GM20000 (cell line): ENCODE measurements at places on chromosomes 11 and 22.

- no peak for DNase-seq
Observed at GRCh38 chr11:111399187-111400031, 20.3 kb upstream of the POU2AF1 start.

DNA sequence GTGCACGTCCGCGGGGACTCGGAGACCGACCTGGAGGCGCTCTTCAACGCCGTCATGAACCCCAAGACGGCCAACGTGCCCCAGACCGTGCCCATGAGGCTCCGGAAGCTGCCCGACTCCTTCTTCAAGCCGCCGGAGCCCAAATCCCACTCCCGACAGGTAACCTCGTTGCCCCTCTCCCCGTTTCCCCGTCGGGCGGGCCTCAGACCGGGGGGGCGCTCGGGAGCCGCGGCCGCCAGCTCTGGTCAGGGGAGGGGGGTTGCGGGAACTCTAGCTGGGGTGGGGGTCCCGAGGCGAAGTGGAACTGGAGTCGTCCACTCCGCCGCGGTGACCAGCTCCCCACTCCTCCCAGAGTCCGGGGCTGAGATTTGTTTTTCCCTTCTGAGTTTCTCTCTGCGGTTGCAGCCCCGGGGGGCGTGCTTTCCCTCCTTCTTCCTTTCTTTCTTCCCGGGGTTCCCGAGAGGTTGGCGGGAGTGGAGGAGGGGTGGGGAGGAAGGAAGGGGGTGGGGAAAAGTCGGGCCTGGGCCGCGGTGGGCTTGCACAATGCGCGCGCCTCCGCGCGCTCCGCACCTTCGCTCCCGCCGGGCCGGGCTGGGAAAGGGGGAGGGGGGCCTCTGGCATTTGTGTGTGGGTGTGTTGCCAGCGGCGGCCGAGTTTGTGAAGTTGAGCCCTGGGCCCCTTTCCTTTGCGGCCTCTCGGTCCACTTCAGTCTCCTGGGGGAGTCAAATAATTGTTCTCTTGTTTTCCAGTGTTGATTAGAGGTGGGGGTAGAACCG lies 952 bp downstream of the YAP1 start:
- DNase-seq, result peak; percentile 58

DNA sequence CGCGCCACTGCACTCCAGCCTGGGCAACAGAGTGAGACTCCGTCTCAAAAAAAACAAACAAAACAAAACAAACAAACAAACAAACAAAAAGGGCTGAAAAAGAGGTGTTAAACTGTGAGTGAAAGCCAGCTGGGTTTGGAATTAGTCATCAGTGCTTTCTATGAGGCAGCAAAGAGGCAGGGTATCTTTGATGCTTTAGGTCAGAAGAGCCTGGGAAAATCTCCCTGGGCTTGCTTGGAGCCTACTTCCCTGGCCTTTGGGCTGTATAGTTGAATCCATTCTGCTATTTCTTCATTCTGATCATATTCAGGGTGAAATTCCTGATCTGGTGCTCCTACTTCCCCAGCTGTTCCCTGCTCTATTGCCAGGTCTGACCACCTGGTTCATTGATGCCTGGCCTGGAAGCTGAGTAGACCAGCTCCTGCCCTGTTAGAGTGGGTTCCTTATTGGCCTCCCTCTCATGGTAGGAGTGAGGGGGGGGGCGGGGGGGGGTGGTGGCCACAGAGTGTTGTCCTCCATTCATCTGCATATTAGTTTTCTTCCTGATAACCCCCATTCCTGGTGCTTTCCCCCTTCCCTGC lies 65.6 kb downstream of the INSC start:
- DNase-seq, result no peak

- DNase-seq, result no peak
Observed at GRCh38 chr22:32325811-32326237, 31.8 kb upstream of the RFPL3 start.

DNA sequence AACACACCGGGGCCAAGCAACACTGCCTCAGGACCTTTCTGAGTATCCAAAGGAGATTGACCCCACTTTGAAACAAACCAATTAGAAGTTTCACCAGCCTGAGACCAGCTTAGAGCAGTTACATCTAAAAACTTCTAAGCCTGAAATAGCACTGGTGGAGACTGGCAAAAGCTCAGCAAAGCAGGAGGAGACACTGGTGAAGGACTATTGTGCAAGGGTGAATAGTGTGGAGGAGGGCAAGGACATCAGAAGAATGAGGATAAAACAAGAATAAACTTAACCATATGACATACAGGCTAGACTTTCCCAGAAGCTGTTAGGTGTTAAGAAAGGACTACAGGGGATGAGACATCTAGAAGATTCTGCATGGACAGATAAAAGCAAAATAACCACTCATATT lies 152.4 kb downstream of the FCHSD2 start:
- DNase-seq, result no peak

DNA sequence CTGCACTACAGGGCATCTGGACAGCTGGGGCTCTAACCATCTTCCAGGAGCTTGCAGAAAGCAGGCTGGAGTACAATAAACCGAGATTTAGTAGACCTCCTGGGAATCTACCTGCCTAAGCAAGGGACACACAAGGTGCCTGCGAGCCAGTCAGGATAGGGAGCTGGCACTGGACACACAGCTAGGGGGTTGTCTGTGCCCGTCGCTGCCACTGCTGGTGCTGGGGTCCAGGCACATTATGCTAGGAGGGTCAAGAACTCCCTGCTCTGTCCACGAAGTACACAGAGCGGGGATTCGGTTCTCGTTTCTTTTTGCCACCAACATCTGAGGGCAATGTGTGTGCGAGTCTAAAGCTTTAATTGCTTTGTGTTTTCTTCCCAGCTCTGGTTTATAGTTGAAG lies 4.2 kb downstream of the RIC8A start:
- DNase-seq, result no peak

DNA sequence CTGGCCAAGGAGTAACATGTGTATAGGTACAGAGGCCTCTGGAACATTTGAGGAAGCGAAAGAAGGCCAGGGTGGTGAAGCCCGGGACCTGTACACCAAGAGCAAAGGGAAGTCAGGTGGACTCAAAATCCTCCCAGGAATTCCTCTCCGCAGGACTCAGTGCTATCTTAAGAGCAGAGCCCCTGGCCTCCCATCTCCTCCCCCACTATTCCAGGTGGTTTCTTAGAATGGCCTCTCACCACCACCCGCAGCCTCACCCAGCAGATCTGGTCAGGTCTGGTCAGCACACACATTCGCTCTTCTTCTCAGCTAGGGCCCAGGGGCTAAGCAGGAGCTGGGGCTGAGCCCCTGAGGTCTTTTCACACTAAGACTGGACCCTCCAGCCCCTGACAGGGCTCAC lies 59.1 kb downstream of the SCGB1A1 start:
- DNase-seq, result no peak

DNA sequence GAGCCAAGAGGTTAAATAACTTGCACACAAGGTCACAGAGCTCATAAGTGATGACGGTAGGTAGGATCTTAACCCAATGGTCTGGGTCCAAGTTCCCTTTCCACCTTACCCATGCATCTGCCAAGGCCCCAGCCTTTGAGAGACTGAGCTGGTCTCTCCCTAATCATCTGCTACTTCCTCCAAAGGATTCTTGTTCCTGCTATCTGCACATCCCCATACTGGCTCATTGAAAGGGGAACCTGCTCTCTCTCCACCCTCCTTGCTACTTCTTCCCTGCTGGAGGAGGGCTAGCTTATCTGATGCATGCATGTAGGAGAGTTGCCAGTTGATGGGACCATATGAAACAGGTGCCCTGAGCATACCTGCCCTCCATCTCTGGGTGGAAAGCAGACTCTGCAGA lies 47.7 kb downstream of the COMMD9 start:
- no peak for DNase-seq

- no peak for DNase-seq
Observed at GRCh38 chr11:3104961-3105790, 48.0 kb upstream of the CARS1 start.

GRCh38 chr22:35322126-35322525 lies 22.4 kb downstream of the TOM1 start:
- DNase-seq, result no peak

GRCh38 chr11:111220721-111221120 lies 24.8 kb upstream of the POU2AF2 start:
- no peak for DNase-seq

GRCh38 chr11:4830909-4831308 lies 9.8 kb downstream of the OR51F2 start:
- no peak for DNase-seq

DNA sequence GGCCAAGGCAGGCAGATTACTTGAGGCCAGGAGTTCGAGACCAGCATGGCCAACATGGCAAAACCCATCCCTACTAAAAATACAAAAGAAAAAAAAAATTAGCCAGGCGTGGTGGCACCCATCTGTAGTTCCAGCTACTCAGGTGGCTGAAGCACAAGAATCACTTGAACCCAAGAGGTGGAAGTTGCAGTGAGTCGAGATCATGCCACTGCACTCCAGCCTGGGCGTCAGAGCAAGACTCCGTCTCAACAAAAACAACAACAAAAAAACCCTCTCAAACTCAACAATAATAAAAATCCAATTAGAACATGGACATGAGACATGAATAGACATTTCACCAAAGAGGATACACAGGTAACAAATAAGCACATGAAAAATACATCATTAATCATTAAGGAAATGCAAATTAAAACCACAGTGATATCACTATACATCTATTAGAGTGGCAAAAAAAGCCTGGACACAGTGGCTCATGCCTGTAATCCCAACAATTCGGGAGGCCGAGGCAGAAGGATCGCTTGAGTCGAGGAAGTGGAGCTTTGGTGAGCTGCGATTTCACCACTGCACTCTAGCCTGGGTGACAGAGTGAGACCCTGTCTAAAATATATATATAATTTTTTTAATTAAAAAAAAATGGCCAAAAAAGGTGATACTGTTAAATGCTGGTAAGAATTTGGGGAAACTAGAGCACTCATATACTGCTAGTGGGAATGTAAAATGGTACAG lies 12.7 kb upstream of the SEPTIN5 start:
- DNase-seq, result no peak

DNA sequence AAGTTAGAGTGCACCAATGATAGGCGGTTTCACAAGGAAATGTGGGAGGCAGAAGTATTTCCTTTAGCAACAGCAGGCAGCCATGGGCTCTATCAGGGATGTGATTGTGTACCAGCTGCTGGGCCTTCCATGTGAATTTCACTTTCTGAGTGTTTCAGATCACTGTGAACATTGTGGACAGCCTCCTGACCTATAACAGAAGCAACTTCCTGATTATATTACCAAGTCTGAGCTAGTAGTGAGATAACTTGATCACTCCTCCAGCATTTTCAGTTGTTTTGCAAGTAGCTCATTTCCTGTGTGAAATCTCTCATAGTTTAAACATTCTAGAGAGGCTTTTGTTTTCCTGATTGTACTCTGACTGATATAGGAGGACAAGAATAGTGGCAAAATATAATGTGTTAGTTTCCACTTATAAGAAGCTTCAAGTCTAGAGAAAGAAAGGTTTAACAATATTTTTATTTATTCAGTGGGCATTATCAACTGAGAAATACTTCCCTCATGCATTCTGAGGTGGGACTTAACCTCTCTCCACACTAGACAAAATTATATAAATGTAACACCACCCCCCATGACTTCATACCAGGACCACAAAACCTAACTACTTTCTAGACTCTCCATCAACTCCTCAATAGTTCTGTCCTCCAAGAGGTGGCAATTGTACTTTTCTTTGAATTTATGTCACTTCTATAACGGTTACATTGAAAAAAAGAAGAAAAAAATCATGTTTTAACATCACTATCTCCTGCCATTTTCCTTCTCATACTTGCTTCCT lies 184.2 kb upstream of the LUZP2 start:
- DNase-seq, result no peak

DNA sequence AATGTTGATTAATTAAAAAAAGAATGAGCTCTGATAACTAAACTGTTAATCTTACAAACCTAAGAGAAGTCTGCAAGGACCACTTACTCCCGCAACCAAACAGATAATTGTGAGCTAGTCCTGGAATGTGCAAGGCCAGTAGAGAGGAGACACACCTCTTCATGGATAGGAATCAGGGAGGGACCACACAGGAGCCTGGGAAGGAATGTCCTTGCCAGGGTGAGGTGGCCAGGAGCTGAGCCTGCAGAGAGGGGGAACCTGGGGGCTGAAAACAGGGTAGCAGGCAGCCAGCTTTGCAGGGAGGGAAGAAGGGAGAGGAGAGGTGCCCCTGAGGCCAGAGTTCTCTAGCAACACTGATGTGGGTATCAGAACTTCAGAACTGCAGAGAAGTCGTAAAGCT lies 9.4 kb upstream of the NLRP10 start:
- DNase-seq, result no peak

GRCh38 chr11:109037856-109038780 lies 373.2 kb downstream of the DDX10 start:
- DNase-seq, result no peak

- no peak for DNase-seq
Observed at GRCh38 chr11:64032050-64032449, 3.7 kb upstream of the FLRT1 start.

DNA sequence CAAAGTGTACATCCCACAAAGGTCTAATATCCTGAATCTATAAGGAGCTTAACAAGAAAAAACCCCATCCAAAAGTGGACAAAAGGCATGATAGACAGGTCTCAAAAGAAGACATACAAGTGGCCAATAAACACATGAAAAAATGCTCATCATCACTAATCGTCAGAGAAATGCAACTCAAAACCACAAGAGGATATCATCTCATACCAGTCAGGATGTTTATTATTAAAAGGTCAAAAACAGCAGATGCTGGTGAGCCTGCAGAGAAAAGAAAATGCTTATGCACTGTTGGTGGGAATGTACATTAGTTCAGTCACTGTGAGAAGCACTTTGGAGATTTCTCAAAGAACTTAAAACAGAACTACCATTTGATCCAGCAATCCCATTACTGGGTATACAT lies 12.7 kb downstream of the LGALS12 start:
- DNase-seq, result no peak

DNA sequence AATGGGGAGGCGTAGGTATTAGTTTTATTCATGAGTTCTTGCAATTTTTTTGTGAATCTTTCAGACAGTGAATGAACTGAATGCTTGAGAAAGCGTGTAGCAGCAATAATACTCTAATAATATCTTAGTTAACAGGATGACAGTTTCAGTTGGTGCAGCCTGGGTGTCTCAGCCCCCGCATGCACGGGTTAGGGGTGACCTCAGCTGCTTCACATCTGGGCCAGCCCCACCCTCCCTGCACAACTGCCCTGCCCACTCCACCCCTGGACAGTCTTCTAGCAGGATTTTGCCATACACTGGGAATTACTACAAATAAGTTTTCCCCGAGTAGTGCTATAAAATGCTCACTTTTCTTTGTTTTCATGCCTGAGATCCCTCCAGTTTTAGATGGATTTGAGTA lies 83.2 kb downstream of the ST3GAL4 start:
- DNase-seq, result no peak

GRCh38 chr11:128714881-128715280 lies 21.0 kb downstream of the FLI1 start:
- no peak for DNase-seq

DNA sequence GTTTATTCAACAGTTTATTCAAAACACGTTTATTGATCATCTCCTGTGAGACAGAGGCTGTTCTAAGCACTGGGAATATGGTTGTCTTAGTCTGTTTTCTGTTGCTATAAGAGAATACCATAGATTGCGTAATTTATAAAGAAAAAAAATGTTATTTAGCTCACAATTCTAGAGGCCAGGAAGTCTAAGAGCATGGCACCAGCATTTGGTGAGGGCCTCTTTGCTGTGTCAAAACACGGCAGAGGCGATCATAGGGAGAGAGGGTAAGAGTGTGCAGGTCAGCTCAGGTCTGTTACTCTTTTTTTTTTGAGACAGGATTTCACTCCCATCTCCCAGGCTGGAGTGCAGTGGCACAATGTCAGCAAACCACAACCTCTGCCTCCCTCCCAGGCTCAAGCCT lies 5.2 kb upstream of the IL17RA start:
- no peak for DNase-seq

GRCh38 chr22:46087336-46087690 lies 63.0 kb upstream of the PPARA start:
- DNase-seq, result no peak

GRCh38 chr11:121699801-121700200 lies 247.0 kb upstream of the SORL1-AS1 start:
- no peak for DNase-seq
